AG09319 (cell line): ENCODE measurements at places on chromosomes 2 and 18.

DNA sequence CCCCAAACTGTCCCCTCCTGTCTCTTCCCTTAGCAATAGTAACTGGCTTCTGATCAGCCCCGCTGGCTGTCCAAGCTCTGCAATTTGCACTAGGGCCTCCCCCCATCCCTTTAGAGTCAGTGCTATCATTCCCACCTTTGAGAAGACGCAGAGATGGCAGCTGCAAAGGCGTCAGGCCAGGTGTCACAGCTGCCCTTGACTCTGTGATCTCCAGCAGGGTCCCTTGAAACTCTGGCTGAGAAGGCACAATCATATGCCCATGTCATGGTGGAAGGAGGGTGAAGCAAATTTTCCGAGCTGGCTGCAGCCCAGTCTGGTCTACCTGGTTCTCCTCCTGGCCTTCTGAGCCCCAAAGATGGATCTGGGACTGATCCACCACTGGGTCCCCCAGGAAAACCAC, 49.2 kb upstream of the TEX51 start:
- DNase-seq = no peak

DNA sequence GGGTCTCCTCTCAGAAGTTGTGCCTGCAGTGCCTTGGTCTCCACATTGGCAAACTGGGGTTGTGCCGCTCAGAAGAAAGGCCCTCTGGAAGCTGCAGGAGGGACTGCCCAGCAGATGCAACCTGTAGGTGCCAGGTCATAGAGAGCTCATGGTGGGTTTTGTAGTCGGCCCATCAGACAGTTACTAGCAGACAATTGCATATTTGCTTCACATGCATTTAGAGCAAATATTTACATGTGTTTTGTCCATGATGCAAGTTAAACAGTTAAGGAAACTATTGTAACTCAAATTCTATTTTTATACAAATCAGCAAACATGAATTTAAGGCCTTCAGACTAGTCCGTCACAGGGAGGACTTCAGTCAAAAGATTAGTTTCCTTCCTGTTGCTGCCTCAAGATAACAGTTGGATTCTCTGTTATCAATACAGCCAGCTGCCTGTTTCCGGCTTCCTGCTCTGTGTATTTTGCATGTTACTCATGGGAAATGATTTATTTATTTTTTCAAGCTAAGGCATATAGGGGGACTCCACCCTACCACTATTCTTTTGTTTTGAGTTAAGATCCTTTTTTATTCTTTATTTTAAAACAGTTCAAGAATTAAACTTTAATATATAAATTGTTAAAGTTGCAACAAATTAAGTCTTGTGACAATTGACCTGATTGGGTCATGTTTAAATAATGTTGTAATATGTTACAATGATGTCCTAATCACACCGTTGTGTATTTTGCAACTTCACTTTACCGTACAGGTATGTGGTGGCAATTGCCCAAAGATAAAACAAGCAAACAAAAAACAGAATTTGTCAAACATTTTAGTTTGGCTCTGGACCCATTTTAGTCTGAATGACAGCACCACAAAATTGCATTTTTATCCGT, 133.5 kb downstream of the SPTBN1 start:
- no peak for DNase-seq

DNA sequence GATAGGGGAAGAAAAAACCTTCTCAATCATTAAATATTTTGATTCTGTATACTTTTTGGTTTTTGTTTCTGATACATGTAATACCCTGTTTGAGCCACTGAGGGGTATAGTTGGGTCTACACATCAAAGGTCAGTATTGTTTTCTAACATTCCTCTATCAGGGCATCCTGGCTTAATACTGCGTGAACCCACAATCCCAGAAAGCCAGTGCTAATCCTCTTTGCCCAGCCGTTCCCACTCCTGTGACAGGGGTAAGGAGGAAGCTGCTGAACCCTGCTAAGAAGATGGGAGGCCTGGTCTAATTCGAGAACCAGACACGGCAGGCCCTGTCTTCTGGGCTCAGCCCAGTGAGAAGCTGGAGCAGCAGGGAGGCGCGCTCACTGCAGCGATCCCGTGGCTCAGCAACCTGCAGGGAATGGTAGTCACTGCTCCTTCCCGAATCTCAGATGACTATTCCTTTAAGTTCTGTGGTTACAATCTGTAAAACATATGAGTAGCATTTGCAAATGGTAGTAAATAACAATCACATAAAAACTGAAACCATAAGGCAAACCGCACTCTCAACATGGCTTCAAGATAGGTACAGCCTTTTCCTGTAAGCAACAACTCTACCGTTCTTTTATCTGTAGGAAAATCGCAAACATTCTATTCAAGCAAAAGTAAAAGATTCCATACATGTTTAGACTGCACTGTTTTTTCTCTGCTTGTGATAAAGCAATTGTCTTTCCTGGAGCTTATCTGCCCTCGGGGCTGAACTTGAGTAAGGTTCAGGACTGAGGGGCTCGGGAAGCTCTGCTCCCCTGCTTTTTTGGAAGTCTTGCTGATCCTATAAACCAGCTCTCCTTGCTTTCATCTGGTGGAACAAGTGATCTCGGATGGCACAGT, 87.0 kb downstream of the EPB41L3 start:
- no peak for DNase-seq

GRCh38 chr2:203453858-203454451, 81.1 kb downstream of the RAPH1 start:
- peak; percentile 16 for DNase-seq
